Neural crest cell (in vitro differentiated cells): ENCODE measurements at places on chromosomes 6 and 20. TPM values are rescaled to one million over a fixed set of nuclear protein-coding genes. Genes with fewer than 3 reads are reported as not detected.
A peak's percentile ranks its signal among the peaks of the same experiment; 100 is the strongest.

The FOXC1 gene
- total RNA-seq: 1.7 and 1.8 TPM in 2 replicates

The MLIP gene
- not detected in 2 replicates for total RNA-seq

The SIRPB1 gene
- 0.77 and 1.5 TPM in 2 replicates for total RNA-seq

The MOXD1 gene
- 83.6 and 89.4 TPM in 2 replicates for total RNA-seq

GRCh38 chr20:62935968-62936585, 1.9 kb upstream of the GID8 start:
- DNase-seq: no peak

DNA sequence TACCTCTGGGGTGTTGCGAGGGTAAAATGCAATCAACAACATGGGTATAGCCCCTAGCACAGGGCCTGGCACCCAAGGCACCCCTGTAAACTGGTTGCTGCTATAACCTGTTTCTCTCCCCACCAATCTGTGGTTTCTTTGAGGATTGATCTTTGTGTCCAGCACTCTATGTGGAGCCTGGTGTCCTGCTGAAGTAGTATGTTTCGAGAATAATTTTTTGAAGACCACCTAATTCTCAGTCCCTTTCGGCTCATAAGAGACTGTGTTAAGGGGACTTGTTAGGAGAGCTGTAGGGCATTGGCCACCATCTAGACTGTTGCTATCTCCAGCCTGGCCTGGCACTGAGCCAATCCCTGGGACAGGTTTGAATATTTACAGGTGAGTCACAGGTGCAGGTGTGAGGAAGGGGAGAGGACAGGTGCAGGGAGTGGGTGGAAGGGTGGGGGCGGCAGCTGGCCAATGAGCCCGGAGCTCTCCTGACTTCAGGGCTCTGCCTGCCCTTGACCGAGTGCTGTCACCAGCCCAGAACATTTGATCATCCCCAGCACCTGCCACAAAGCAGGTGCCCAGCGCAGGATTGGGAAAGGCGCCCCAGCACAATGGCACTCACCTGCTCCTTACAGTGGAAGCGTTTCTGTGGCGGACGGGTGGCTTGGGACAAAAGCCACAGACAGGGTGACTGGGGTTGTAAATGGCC, 8.1 kb upstream of the C20orf144 start:
- DNase-seq: no peak

GRCh38 chr6:2209226-2209809, 36.1 kb downstream of the GMDS start:
- no peak for DNase-seq

DNA sequence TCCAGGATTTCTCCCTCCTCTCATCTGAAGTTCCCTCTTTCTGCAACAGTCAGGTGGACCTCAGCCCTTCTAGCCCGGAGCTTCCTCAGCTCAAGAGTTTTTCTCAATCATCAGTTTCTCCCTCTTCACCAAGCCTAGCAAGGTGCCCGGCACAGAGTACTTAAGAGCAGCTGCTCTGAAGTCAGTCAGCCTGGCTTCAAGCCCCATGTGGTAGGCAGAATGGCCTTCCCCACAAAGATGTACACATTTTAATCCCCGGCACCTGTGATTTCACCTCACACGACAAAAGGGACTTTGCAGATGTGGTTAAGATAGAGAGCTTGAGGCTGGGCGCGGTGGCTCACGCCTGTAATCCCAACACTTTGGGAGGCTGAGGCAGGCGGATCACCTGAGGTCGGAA, 15.1 kb upstream of the RBPJL start:
- DNase-seq: no peak

- DNase-seq: no peak
Observed at GRCh38 chr6:54698974-54699373, 147.6 kb upstream of the FAM83B start.

- peak; percentile 64 for DNase-seq
Observed at GRCh38 chr20:25081065-25081729, 744 bp downstream of the VSX1 start.

- DNase-seq: no peak
Observed at GRCh38 chr20:53793783-53794383, 200.2 kb upstream of the ZNF217 start.

DNA sequence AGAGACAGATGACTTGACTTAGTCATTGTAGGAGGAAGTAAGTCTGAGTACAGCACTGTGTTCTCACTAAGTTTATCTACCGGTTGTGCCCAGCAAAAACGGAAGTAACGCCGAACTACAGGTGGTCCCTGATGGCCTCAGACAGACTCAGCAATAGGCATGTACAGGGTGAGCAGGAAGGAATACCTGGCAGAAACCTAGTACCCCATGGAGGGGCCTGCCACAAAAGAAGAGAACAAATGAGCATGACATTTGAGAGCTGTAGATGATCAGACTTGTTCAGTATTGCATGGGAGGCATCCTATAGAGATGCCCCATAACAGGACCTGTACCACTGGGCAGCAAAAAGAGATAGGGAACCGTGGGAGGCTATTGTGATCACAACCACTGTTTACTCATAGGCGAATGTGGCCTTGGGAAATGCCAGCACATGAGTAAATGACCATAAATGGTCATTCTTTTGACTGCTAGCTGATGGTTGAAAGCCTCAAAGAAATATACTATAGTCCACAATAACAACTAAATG, 106.4 kb upstream of the TAB2 start:
- no peak for DNase-seq

- DNase-seq: no peak
Observed at GRCh38 chr6:225907-226306, 66.4 kb upstream of the DUSP22 start.
